Kidney (tissue), 22 donors: ENCODE measurements at places on chromosomes 3 and 15. TPM values are rescaled to one million over a fixed set of nuclear protein-coding genes. Genes with fewer than 3 reads are reported as not detected.

Gene ALDH1A3
- total RNA-seq = 19.6 TPM

Gene USP4
- 72.5 TPM for total RNA-seq

Gene ST3GAL6
- 10.7 TPM for total RNA-seq

Gene FOXB1
- total RNA-seq = not detected

DNA sequence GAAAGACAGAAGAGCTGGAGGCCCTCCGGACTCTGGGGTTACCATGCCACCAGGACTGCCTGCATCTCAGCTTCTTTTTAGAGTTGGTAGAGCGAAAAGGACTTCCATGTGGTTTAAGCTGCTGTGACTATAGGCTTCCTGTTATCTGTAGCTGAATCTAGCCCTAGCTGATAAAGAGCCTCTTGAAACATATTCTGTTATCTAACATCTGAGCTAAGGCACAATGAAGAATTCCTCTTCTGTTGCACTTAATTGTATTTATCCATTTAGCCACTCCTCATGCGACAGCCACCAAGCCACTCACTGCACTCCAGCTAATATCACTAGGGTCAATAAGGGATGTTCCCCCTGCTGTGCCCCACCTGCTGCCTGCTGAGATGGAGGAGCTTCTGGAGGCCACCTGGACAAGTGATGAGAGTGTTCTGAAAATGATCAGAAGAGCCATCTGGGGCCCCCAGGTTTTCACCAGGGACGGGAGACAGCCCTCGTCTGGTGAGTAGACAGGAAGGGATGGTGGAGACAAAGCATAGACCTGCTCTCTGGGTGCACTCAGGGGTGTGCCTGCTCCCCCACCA is 94.6 kb upstream of the PLXNA1 start:
- DNase-seq = no peak

GRCh38 chr3:61173676-61174075 is 77.6 kb downstream of the FHIT start:
- no peak for DNase-seq

GRCh38 chr3:51955893-51956770 is 951 bp downstream of the GPR62 start:
- peak; percentile 78 for DNase-seq

DNA sequence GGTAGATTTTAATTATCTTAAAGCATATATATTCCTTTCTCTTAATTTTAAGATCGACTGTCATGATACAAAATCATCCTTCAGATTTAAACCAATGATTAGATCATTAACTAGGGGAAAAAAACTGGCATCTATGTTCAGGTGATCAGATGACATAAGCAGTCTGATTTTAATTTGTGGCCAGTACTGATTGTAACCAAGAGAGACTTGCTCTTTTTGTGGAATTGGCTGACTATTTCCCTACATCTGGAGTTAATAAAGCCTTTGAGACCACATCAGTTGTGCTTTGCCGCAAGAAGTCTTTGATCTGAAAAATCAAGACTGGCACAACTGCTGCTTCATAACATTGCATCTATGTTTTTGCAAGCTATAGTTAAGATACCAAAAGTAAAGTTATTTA is 148.4 kb upstream of the CGNL1 start:
- DNase-seq = no peak

- no peak for DNase-seq
These were observed 191.8 kb downstream of the SEMA6D start for GRCh38 chr15:47908950-47909670.
